ENCODE measurements at places on chromosomes 1 and 21. TPM values are rescaled to one million over a fixed set of nuclear protein-coding genes. Genes with fewer than 3 reads are reported as not detected.
A peak's percentile ranks its signal among the peaks of the same experiment; 100 is the strongest.

DNA sequence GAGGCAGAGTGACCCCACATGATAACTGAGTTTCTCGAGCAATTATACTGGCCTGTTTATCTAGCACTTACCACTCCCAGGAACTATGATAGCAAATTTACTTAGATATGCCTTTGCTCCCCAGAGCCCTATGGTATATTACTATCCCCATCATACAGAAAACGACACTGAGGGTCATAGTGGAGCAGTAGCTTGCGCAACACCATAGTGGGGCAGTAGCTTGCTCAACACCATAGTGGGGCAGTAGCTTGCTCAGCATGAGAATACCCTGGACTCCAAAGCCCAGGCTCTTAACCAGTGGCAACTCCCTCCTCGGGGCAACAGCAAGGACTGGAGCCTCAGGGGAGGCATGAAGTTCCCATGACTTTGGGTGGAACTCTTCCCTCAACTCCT, 211.9 kb downstream of the NPHP4 start:
- DNase-seq: no peak
- no peaks in the 10 kb centered on the region for H3K4me1 ChIP-seq
- no peak overlapping the region for H3K4me3 ChIP-seq
- H3K36me3 ChIP-seq: no peaks in the 10 kb centered on the region
- no peaks in the 10 kb centered on the region for H3K27me3 ChIP-seq
- no peak overlapping the region for H3K27ac ChIP-seq

GRCh38 chr1:145985502-145986439, 10.6 kb downstream of the TXNIP start:
- peak overlapping the region; percentile 20 for H3K27ac ChIP-seq
- DNase-seq: peak; percentile 33
- no peaks in the 10 kb centered on the region for H3K27me3 ChIP-seq
- H3K4me3 ChIP-seq: no peak overlapping the region
- H3K36me3 ChIP-seq: no peaks in the 10 kb centered on the region

GRCh38 chr1:53548031-53548491, 88.9 kb downstream of the DMRTB1 start:
- no peaks in the 10 kb centered on the region for H3K36me3 ChIP-seq
- H3K4me1 ChIP-seq: no peaks in the 10 kb centered on the region
- no peak overlapping the region for H3K27ac ChIP-seq
- no peak for DNase-seq

Gene DDI2
- total RNA-seq: 26.3 TPM

GRCh38 chr1:186420923-186421322, 40.0 kb downstream of the PDC start:
- no peaks in the 10 kb centered on the region for H3K4me1 ChIP-seq
- no peak for DNase-seq
- no peak overlapping the region for H3K4me3 ChIP-seq
- peaks cover 7% of the 10 kb centered on the region for H3K36me3 ChIP-seq

DNA sequence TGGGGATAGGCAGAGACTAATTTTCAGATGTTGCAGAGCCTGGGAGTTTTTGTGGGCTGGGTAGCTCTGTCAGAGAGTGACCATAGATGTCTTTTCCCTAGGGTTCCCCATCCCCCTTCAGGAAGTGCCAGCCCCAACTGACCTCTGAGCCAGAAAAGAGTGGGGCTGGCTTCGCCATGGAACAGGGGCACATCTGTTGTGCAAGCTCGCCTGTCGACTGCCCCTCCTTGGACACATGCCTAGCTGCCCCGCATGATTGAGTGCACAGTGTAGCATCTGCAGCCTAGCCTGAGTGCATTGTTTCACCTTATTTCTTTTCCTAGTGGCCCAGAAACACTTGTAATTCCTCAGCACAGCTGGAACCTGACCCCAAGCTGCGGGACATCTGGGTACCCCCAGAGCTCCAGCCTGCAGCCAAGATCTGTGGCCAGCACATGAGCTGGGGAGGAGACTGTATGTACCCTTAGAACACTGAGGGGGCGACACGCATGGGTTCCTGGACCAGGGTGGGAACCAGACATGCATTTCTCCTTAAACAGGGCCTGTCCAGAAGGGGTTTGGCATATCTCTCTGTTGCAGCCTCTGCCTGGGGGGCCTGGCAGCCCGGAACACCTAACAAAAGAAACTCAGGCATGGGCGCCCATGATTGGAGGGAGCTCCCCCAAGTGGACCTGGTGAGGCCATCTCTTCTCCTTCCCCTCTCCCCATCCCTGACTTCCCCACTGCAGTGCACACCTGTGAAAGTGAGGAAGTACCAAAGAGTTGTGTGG, 55.2 kb downstream of the SYT14 start:
- H3K4me3 ChIP-seq: no peak overlapping the region
- H3K36me3 ChIP-seq: no peaks in the 10 kb centered on the region
- H3K4me1 ChIP-seq: no peaks in the 10 kb centered on the region
- peaks cover 42% of the 10 kb centered on the region for H3K27me3 ChIP-seq
- H3K27ac ChIP-seq: no peak overlapping the region
- no peak for DNase-seq

DNA sequence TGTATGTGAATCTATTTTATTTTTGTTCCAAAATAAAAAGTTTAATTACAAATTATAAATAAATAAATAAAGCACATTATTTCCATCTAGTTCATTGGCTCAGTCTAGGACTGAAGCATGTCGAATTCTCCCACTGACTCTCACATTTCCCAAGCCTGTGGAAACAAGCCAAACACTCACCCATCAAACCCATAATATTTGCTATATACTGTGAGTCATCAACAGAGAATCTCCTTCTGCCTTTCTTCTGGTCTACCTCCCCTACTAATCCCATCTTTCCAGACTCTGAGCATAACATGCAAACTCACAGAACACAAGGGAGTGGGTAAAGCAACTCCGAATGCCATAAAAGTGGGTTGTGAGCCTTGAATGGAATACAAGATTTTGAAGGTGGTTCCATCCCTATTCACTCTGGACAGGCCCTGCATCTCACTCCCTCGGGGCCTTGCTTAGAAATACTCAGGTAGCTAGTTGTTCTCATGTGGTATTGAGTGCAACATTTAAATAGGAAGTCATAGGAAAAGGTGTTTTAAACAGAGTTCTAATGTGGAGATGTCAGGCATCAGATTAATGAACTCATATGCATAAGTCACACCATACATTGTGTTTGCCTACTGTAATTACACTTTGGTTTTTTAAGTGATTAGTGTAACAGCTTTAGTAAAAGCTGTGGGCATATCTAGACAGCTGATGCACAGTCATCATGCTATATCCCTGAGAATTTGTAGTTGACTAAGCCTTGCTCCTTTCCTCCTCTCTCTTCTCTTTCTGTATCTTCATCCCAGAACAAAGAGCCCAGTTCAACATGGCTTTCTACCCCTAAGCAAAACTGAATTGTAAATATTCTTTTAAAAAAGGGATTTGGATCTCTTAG, 47.0 kb downstream of the F5 start:
- no peak overlapping the region for H3K4me3 ChIP-seq
- H3K27me3 ChIP-seq: no peaks in the 10 kb centered on the region
- DNase-seq: peak; percentile 18
- H3K4me1 ChIP-seq: peaks cover 2% of the 10 kb centered on the region
- no peaks in the 10 kb centered on the region for H3K36me3 ChIP-seq

- H3K27me3 ChIP-seq: no peaks in the 10 kb centered on the region
- no peak for DNase-seq
- H3K4me1 ChIP-seq: no peaks in the 10 kb centered on the region
- H3K27ac ChIP-seq: no peak overlapping the region
Measured at GRCh38 chr1:112788561-112788960, 73.4 kb upstream of the PPM1J start.
